ENCODE measurements at places on chromosomes 2 and 18.

DNA sequence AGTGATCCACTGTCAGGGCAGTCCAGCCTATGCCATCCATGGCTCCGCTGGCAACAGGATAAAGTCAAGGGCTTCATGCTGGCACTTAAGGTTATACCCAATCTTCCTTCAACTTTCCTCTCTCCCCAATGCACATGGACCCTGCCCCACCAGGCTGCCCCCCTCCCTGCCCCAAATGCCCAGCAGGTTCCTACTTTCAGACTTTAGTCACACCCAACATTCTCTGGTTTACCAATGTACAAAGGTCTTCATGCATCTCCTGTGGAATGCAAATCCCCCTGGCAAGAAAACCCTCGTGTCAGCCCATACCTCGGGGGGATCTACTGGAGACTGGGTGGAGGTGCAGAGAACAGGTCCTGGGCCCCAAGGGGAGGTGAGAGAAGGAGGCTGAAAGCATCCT, 59.3 kb downstream of the MCFD2 start:
- DNase-seq = no peak

DNA sequence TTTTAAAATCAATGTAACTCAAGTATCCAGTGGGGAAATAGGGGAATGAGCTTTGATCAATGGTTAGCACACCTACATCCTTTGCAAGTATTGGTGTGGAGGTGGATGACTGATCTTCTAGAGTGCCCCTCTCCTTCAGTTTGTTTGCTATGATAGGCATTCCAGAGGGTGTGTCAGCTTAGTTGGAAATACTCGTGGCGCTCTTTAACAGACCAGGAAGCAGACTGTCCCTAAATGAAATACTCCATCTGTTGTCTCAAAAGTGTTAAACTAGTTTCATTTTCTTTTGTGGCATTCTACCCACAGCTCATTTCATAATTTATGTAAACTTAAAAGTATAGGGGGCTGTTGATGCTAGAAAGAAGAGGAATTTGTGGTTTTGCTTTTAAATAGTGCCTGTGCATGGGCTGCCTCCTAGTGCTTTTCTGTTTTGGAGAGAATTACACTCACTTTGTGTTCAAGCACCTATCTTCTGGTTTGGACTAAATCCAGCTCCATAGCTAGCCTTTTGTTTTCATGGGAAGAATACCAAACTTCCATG, 66.2 kb downstream of the STAT1 start:
- DNase-seq = no peak

DNA sequence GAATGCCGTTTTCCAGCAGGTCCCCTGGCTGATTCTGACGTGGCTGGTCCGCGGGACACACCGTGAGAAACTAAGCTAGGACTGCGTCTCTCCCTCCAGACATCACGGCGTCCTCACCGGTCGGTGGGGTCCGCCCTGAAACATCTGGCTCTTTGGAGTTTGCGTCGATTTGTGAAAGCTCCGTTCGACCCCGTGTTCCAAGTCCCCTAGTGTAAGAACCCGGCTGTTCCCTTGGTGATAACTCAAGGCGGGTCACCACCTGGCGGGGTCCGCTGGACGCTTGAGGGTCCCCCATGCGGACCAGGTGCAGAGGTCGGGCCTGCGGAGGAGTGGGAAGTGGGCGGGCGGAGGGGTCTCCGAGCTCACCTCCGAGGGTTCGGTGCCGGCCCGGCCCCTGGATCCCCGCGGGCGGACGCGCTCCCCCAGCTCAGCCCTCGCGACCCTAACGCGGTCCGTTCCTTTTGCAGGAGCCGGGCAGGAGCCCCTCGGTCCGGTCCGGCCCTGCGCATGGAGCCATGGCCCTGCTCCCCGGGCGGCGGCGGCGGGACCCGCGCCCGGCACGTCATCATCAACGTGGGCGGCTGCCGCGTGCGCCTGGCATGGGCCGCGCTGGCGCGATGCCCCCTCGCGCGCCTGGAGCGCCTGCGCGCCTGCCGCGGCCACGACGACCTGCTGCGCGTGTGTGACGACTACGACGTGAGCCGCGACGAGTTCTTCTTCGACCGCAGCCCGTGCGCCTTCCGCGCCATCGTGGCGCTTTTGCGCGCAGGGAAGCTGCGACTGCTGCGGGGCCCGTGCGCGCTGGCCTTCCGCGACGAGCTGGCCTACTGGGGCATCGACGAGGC, 65.6 kb downstream of the KCNG2 start:
- DNase-seq = no peak

DNA sequence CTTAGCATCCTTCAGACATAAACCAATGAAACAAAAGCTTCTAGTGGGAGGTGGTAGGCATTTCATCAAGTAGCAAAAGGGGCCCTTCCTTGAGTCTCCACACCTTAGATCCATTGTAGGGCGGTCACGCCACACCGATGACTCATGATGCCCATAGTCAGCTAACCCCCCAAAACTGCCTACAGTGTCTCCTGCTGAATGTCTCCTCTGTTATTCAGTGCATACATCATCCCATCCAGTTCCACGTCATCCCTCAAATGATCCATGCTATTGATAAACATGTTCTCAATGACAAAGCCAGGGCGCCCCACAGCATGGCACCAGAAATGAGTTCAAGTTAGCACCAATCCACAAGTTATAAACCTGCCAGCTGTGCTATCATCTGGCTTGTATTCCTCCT, 57.4 kb upstream of the ACKR3 start:
- DNase-seq = no peak

- no peak for DNase-seq
These were observed 18.9 kb downstream of the CPO start for GRCh38 chr2:206958261-206958660.

GRCh38 chr2:59288771-59289170, 1047.6 kb upstream of the FANCL start:
- DNase-seq = no peak

- no peak for DNase-seq
These were observed 5.9 kb upstream of the CNNM3 start for GRCh38 chr2:96809951-96810782.

DNA sequence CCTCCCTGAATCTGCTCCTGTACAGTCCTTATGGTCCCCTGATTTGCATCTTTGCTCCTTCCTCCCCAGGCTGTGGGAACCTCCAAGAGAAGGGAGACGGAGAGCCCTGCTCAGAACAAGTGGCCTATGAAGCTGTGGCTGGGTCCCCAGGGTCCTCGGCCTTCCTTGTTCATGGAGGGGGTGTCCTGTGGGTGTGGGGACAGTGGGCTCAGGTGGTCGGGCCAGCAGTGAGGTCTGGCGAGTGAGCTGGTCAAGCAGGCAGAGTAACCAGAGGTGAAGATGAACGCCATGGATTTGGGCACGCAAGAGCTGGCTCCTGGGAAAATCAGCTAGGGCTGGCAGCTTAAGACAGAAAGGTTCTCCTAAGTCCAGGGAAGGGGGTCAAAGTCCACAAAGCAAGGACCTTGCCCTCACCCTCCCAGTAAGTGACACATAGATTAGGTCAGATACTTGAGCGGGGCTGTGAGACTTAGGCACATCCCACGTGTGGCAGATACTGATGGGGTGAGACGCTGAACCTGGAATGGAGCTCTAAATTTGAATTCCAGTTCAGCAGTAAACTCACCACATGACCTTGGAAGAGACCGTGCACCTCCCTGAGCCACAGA, 24.8 kb downstream of the GNLY start:
- no peak for DNase-seq

- no peak for DNase-seq
These were observed 9.1 kb downstream of the WIPF1 start for GRCh38 chr2:174588463-174588862.

- DNase-seq = no peak
These were observed 2.1 kb downstream of the RHOB start for GRCh38 chr2:20448977-20449306.

DNA sequence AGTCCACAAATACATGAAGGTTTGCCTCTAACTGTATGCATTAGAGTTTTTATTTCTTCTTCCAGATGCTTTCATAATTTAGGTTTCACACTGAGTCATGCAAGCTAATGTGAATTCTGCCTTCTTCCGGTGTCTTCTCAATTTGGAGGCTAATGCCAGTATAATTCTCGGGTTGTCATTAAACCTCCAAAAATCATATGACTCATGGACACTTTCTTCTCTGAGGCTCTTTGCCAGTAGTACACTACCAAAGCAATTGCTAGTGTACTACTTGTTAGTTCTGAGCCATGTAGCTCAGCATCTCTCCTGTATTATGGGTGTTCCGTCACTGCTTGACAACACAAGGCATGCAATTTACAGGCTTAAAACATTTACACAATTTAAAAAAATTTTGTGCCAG, 137.1 kb downstream of the VWC2L start:
- no peak for DNase-seq

GRCh38 chr2:905091-905832, 45.4 kb upstream of the SNTG2 start:
- no peak for DNase-seq

DNA sequence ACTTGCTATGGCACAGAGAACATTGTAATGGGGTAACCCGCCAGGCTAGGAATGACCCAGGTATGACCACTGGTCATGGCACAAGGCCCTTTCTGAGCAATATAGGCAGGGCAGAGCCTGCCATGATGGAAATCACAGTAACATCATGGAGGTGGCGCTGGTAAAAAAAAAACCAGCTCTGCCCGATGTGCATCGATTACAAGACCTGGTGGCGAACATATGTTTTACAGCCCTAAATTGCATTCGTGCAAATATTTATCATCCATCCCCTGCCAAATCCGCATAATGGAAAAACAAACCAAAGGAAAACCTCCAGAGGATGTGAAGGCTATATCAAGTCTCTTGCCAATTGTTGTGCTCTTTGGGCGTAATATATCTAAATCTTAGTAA, 60.6 kb downstream of the SEMA4F start:
- DNase-seq = no peak

GRCh38 chr2:176018708-176019107, 16.6 kb upstream of the LNPK start:
- no peak for DNase-seq

DNA sequence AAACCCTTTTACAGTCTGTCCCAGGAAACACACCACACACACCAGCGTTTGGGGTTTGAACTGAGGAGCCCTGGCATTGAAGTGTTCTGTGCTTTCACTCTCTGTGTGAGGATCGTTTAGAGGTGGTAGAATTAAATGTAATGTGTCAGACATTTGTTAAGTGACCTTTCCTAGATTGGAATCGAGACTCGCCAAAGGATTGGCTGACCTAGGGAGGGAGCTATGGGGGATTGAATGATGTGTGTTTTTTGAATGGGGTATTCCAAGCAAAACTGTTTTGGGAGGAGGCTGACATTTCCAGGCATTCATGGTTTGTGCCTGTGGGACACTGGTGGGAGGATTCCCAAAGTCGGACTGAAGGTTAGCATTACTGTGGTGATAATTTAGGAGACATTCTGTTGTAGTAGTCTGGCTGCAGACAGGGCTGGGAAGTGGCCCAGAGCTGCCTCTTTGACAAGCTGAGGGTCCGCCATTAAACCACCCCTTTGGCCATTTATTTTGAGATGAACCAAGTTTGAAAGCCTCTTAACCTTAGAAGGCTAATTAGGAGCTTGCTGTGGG, 1.7 kb downstream of the MYO1B start:
- no peak for DNase-seq

DNA sequence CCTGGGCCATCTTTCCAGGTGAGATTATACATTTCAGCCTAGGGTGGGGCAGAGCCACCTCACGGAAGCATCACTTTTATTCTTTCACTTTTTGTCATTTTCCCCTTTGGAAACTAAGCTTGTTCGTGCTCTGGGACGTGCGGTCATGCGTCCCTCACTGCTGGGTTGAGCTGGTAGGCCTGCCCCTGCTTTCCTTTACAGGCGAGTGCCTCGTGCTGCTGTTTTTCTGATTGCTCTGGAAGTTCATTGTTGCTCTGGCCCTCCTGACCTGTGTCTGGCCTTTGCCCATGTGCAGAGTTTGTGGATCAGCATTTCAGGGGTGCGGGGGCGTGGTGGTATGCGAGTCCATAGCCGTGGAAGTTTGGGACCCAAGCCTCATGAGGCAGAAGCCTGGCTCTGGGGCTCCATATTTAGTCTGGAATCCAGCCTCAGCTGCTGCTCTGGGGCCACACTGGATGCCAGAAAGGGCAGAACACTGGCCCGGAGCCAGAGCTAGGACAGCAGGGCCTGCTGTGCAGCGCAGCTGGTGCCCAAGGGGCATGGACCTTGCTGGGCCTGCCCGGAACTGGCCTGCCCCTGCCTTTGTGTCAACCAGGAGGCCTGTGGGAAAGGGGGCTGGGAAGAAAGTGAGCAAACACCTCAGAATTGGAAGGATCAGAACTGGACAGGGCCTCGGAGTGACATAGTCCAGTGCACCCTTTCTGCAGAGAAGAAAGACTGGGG, 51.1 kb downstream of the CTIF start:
- no peak for DNase-seq

GRCh38 chr18:26470011-26470637, 78.2 kb downstream of the KCTD1 start:
- DNase-seq = no peak

- DNase-seq = no peak
These were observed 9.2 kb downstream of the LRRFIP1 start for GRCh38 chr2:237636578-237636977.

DNA sequence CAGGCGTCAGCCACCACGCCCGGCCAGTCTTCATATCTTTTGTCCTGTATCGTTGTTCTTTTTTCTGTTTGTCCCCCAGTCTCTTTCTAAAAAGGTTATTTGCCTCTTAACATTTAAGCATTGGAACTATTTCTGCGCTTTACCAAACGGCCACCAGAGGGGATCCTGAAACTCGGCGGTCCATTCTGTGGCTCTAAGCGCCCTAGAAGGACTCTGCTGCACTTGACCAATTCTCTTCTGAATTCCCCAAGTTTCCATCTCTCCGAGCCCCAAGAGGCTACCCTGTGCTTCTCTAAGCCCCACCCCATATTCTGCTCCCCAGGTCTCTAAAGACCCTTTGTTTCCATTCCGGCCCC, 33.1 kb upstream of the REG3G start:
- no peak for DNase-seq

- DNase-seq = no peak
These were observed 13.5 kb downstream of the MALL start for GRCh38 chr2:110101901-110102803.

DNA sequence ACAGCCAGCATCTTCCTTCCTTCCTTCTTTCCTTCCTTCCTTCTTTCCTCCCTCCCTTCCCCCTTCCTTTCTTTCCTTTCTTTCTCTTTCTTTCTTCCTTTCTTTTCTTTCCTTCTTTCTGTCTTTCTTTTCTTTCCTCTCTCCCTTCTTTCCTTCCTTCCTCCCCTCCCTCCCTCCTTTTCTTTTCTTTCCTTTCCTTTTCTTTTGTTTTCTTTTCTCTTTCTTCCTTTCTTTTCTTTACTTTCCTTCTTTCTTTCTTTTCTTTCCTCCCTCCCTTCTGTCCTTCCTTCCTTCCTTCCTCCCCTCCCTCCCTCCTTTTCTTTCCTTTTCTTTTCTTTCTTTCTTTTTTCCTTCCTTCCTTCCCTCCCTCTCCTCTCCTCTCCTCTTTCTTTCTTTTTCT, 296.0 kb upstream of the LRRTM4 start:
- no peak for DNase-seq

- DNase-seq = no peak
These were observed 59.9 kb downstream of the KYNU start for GRCh38 chr2:142937347-142937746.
